ENCODE measurements at places on chromosomes 16 and 17.

- DNase-seq, result peak; percentile 95
These were observed 138.5 kb upstream of the CORO6 start for GRCh38 chr17:29761040-29761761.

DNA sequence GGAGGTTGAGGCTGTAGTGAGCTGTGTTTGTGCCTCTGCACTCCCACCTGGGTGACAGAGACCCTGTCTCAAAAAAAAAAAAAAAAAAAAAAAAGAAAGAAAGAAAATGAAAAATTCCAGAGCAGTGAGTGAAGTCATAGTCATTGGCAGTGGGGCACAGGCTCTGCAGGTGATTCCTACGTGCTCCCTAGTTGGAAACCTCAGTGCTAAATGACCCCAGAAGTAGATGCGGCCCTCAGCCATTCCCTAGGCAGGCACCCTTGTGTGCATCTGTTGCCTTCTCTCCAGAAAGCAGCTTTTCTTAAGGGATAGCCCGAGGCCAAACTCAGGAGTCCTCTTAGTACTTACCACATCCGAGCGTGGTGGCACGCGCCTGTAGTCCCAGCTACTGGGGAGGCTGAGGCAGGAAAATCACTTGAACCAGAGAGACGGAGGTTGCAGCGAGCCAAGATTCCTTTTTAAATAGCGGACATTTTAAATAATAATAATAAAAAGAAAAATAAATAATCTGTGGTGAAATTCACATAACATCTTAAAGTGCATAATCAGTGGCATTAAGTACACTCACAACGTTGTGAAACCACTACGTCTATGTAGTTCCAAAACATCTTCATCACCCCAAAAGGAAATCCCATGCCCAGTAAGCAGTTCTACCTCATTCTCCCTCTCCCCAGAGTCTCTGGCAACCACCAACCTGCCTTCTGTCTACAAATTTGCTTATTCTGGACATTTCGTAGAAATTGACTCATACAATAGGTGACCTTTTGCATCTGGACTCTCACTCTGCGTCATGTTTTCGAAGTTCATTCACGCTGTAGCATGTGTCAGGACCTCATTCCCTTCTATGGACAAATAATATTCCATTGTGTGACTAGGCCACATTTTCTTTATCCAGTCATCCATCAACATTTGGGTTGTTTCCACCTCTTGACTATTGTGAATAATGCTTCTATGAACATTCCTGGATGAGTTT is 12.5 kb upstream of the SPHK1 start:
- DNase-seq, result no peak

DNA sequence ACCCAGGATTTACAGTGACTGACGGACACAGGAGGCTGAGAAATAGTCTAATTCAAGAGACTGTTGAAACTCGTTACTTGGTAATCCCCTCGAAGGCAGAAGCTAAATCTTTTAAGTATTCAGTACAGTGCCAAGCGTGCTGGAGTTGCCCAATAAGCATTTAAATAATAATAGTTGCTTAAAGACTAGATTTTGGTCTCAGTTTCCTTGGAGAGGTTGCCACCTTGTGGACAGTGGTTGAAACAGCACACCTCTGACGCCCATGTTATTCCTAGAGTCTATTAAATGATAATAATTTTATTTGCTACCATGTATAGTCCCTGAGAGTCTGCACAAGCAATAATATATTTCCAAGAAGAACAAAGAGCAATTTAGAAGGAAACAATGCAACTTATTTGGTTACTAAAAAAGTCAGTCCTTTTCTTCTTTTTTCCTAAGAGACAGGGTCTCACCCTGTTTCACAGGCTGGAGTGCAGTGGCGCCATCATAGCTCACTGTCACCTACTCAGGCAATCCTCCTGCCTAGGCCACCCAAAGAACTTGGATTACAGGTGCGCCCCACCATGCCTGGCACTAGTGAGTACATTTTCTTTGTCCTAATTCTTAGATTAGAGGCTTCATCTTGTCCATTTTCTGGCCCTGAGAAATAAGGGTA is 138.0 kb upstream of the NUDT7 start:
- DNase-seq, result peak; percentile 56

DNA sequence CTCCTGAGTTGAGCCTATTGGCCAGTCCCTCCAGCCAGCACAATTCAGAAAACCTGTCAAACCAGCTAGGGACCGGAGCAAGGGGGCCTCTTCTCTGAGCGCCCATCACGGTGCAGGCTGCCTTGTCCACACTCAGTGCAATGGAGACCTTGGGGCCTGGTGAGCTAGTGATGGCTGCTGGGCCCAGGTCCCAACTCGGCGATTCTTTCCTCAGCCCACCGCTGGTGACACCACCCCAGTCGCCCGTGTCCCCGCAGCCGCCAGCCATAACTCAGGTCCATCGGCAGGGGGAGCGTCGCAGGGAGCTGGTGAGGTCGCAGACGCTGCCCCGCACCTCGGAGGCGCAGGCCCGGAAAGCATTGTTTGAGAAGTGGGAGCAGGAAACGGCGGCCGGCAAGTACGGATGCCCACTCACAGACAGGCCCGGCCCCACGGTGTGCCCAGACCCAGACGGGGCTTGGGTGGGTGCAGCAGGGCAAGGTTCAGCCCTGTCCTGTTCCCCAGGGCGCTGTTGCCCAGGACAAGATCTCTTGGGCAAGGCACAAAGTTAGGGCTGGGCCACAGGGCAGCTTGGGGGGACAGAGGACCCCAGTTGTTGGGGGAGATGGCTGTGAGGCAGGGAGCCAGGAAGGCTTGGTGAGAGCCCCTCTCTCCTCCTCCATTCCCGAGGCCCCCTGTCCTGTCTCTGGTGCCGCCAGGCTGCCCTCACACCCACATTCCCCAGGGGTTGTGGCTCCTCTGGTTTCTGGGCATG is 10.8 kb downstream of the SMTNL2 start:
- DNase-seq, result peak; percentile 59

- DNase-seq, result no peak
These were observed 110.2 kb upstream of the NLRP1 start for GRCh38 chr17:5694551-5694950.

DNA sequence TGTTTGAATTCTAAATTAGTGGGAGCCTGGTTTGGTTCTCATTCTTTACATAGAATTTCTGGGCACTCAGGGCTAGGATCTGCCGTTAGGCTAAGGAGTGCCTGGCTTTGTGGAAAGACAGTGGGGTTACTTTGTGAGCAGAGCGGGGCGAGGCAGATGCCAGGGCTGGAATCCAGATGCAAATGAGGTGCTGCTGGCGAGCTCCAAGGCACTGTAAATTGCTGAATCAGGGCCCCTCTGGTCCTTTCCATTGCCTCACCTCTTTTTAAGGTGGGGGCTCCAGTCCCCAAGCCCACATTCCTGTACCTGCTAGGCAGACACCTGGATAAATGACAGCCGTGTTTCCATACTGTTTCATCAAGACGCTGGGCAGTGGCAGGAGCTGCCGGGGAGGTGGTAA is 33.8 kb downstream of the PIPOX start:
- DNase-seq, result no peak

DNA sequence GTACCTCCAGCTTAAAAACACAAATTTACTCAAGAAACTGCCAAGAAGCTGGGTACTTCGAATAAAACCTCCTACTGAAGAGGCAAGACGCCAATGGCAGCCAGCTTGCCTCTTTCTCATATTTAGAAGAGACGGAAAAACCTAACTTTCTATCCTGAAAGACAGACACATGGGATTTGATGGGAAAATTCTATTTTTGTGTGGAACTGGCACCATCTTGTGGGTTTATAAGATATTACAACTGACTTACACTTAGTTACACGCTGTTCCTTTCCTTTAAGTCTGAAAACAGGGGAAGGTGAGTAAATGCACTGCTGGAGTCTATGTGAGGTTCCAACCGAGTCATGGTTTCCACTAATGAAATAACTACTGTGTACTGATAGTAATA is 10.3 kb downstream of the ZNF18 start:
- DNase-seq, result no peak

GRCh38 chr17:77373299-77374169 is 232.8 kb downstream of the SEC14L1 start:
- peak; percentile 75 for DNase-seq

DNA sequence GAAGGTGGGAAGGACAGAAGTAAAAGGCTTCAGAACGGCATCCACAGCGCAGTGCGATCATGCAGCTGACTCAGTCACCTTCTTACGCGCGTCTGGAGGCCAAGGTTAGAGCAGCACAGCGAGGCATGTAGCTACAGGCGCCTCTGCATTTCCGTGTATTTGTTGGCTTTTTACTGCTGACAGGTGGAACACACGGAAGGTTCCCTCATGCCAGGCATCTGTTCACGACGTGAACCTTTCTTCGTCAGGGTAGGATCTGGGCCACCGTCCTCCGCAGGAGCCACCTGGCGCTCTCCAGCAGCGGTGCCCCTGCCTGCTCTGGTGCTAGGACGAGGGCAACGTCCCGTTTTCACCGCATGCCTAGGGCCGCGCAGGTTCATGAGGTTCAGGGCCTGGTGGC is 15.3 kb downstream of the TMEM204 start:
- DNase-seq, result no peak

DNA sequence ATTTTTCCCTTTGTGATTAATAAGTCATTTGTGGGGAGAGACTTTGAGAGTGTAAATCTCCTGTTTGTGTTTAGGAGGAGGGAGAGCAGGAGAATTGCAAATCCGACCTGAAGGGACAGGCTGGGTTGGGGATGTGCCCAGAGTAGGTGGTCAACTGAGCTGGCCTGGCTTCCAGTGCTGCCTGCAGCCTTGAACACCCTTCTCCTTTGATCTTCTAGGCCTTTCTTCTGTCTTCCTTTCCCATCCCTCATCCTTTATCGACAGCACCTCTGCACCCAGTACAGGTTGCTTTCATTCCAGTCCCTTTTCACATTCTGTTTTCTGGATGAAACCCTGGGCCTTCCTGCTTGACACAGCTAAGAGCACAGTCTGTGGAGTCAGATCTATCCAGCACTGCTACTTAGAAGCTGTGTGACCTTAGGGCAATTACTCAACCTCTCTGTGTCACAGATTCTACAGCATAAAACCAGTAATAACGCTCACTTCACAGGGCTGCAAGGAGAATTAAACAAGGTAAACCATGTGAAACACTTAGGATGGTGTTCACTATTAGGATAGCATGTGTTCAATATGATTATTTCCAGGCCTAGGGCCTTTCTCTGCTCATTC is 1.0 kb upstream of the CSNK2A2 start:
- no peak for DNase-seq

DNA sequence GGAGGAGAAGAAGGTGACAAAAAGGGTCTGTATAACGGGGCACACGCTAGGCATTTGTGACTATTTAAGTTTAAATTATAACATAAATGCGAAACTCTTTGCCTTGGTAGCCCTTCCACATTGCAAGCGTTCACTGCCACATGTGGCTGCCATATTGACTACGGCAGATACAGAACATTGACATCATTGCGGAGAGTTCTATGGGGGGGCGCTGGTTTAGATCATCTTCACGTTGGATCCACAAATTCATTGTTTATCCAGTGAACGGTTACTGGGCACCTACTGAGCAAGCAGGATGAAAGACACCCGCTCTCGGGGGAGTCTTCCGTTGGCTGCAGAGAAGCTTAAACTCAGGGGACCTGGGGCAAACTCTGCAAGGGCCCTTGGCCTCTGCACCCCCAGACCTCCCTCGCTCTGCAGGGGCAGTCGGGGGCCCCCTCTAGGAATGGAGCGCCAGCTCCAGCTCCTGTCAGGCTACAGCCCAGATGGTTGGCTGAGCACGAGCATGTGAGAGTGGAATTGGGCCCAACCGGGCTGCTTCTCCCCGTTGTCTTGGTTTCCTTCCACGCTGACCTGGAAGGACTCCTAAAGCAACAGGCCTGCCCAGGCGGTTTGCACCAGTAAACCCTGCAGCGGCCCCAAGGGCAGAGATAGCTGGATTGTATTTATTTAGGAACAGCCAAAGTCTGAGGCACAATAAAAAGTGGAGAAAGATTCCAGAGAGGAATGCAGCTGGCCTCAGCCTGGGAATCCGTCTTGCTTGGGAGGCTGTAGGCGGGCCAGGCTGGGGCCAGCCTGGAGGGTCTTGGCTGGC is 172.2 kb downstream of the SEC14L1 start:
- DNase-seq, result no peak

DNA sequence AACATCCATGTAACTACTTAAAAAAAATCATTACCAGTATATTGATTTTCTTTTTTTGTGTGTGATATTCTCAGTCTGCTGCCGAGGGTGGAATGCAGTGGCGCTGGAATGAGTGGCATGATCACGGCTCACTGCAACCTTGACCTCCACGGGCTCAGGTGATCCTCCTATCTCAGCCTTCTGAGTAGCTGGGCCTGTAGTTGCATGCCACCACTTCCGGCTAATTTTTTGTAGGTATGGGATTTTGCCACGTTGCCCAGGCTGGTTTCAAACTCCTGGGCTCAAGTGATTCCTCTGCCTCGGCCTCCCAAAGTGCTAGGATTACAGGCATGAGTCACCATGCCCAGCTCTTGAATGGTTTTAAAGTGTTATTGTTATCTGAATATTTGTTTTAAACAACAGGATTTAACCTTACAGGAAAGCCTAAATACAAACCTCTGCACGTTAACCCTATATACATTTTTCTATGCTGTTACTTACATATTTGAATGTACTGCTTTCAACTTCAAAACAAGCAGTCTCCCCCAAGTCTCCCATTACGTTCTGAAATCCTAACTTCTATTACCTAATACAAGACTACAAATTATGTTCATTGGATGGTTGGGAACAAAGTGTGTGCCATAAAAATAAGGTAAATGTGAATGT is 61.7 kb downstream of the KPNA2 start:
- no peak for DNase-seq

DNA sequence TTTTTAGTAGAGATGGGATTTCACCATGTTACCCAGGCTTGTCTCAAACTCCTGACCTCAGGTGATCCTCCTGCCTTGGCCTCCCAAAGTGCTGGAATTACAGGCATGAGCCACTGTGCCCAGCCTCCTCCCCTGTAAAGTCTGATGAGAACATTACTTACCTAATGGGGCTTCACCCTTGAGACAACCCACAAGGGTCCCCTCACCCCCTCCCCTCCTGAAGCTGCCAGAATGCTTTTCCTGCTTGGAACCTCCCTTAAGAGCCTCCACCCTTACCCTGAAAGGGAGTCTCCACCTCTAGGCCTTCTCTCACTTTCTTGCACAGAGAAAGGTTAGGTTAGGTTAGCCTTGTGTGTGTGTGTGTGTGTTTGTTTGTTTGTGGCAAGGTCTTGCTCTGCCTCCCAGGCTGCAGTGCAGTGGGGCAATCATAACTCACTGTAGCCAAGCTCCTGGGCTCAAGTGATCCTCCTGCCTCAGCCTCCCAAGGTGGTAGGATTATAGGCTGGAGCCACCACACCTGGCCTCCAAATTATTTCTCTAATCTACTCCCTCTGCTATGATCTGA is 8.9 kb downstream of the SLC5A11 start:
- DNase-seq, result no peak

DNA sequence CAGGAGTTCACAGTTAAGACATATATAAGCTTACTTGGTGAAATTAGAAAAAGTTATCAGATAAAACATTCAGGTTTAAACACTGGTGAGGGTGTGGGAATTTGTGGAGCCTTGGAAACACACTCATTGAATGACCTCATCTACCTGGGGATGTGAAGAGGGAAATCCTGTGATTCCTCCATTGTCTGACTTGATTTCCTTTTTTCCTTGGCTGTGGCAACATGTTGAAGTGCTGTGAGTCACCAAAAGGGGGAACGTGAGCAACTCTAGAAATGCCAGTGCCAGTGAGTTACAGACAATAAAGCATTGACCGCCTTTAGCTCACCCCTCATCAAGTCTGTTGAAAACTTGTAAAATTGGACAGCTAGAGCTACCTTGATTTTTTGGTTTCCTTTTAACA is 1.8 kb downstream of the HMOX2 start:
- DNase-seq, result peak; percentile 46

Measured in activated CD8-positive, alpha-beta memory T cell treated with anti-CD3 and anti-CD28 coated beads, Interleukin-2, amount 10 ng/mL, durations not matched to agents 7 days and 5 days (primary cell).